ENCODE measurements at places on chromosomes 5 and 9. TPM values are rescaled to one million over a fixed set of nuclear protein-coding genes. Genes with fewer than 3 reads are reported as not detected.

DNA sequence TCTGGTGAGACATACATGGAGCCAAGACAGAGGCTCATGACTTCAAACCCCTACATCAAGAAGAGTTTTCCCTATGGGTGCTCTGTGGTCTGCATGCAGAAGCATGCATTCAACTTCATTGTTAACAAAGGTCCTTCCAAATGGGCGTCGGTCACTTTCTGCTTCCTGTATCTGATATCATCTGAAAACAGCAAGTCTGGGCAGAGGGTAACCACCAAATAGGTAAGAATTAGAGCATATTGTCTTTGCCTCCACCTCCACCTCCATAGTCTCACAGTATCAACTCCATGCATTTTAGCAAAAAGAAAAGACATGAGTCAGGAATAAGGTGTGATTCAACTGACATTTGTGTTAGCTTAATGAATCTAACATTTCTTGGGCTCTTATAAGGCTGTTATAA lies 462.9 kb downstream of the DMRT2 start:
- H3K4me3 ChIP-seq = no peak overlapping the region
- no peak for DNase-seq
- H3K27ac ChIP-seq = no peak overlapping the region
- H3K27me3 ChIP-seq = no peaks in the 10 kb centered on the region

ORM2 gene
- total RNA-seq = 2.4 TPM

RMRP gene
- total RNA-seq = 885 TPM

DNA sequence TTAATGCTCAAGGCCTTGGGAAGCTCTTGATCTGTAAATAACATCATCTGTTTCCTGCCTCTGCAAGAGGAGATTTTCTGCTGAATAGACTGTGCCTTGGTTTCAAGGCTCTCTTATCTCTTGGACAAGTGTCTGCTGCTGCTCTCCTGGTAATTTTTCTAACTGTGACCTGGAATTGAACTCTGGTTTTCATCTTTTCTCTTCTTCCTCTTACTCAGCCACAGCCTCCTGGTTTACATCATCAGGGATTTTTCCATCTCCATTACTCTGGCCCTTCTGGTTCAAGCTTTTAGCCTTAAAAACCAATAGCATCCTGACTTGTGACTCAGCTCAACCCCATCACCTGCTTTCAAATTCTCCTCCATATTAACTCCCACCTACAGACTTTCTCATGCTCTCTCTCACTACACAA lies 49.6 kb upstream of the ITGA1 start:
- peak overlapping the region; percentile 73 for H3K27ac ChIP-seq
- no peaks in the 10 kb centered on the region for H3K36me3 ChIP-seq
- peaks cover 30% of the 10 kb centered on the region for H3K4me1 ChIP-seq
- H3K27me3 ChIP-seq = no peaks in the 10 kb centered on the region

Data from adrenal gland (tissue), 19 donors.